KG1 (cell line): ENCODE measurements at places on chromosomes 12 and 14.

DNA sequence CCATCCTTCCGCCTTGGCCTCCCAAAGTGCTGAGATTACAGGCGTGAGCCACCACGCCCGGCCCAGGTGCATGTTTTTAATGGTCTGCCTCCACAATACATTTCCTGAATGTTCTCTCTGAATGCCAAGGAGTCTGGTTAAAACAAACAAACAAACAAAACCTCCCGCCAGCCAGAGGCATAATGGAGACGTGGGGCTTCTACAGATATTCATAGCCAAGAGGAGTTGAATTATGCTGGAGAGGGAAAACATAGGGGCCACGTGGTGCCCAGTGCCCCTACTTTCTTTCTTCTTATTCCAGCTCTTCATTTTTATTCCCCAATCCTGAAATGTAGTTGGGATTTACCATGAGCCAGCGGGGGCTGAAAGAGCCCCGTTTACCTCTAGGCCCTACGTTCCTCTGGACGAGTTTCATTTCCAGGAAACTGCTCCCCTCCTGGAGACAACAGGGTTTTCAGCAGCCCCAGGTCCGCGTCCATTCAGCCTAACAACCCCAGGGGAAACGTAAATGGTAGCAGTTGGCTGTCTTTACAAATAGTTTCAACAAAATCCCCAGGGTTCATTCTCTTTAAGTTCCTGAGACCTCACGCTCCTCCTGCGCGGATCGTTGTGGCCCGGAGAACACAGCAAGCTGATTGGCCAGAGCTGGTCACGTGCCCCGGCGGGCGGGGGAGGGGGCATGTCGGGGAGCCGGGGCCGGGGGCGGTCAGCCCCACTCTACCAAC, 108.5 kb upstream of the ESRRB start:
- DNase-seq, result no peak

- no peak for DNase-seq
Observed at GRCh38 chr14:78970677-78971076, 800.5 kb downstream of the NRXN3 start.

DNA sequence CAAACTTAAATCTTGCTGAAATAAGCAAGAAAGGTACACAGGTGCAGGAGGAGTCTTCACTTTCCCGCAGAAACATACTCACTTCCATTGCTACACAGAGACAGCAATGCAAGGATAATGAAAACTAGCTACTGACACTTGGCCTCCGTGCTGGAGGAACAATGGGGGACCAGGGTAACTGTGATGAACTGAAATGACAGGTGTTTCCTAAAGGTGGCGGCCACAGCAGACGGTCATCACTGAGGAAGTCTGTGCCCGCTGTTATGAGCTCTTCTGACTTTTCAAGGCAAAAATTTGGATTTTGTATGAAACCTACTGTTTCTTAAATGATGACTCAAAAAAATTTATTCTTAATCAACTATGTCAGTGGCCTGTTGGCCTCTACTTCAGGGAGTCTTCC, 189.4 kb downstream of the CACNA1C start:
- DNase-seq, result no peak

DNA sequence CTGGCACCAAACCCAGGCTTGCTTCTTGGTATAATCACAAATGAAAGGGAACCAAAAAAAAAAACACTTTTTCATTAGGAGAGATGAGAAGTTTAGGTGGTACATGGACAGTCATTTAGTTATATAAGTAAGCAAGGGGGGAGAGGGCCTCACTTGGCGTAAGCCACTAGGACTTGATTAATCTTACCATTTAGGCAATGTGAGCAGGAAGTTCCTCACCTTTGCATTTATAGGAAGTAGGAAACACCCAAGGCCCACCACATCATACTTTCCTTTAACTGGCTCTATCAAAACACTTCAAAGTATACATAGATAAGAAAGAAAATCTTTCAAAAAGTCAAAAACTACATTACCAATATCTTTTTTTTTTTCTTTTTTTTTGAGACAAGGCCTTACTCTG, 6.7 kb upstream of the RPS6KA5 start:
- no peak for DNase-seq

DNA sequence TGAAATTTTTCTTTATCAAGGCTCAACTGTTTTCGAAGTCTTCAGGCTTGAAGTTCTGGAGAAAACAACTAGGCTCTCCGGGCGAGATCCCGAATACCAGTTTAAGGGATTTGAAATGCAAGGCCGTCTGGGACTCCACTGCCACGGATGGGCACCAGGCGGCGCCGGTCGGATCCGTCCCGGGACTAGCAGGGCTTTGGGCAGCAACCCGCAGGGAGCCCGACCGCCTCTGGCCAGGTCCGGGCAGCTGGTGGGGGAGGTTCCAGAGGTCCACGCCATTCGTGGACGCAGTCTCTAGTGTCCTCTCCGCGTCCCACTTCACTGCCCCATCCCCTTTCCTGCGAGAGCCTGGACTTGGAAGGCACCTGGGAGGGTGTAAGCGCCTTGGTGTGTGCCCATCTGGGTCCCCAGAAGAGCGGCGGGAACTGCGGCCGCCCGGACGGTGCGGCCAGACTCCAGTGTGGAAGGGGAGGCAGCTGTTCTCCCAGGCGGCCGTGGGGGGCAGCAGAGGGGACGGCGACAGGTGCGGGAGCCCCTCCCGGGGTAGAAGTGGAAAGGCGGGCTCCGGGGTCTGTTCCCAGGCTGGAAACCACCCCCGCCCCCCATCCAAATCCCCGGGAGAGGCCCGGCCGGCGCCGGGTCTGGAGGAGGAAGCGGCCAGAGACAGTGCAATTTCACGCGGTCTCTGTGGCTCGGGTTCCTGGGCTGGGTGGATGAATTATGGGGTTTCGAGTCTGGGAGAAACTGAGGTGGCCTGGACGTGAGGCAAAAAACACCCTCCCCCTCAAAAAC, 838 bp upstream of the ERBB3 start:
- no peak for DNase-seq

GRCh38 chr14:28952666-28953065, 186.1 kb downstream of the FOXG1 start:
- no peak for DNase-seq

DNA sequence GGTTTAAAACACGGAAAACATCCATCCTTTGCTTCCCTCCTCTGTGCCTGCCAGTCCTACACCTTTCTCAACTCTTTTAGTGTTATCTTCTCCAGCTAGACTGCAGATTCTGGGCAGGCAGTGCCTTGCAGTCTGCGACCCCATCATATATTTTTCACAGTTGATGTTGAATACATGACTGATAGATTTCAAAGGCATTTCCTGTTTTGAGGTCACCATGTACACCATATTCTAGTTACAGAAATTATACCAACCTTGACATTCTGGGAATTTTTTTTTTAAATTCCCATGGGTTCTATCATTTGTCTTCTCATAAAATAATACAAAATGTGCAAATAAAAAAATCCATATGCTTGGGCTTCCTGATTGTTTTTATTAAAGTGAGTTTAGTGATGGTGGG, 16.6 kb downstream of the SOCS2 start:
- no peak for DNase-seq

DNA sequence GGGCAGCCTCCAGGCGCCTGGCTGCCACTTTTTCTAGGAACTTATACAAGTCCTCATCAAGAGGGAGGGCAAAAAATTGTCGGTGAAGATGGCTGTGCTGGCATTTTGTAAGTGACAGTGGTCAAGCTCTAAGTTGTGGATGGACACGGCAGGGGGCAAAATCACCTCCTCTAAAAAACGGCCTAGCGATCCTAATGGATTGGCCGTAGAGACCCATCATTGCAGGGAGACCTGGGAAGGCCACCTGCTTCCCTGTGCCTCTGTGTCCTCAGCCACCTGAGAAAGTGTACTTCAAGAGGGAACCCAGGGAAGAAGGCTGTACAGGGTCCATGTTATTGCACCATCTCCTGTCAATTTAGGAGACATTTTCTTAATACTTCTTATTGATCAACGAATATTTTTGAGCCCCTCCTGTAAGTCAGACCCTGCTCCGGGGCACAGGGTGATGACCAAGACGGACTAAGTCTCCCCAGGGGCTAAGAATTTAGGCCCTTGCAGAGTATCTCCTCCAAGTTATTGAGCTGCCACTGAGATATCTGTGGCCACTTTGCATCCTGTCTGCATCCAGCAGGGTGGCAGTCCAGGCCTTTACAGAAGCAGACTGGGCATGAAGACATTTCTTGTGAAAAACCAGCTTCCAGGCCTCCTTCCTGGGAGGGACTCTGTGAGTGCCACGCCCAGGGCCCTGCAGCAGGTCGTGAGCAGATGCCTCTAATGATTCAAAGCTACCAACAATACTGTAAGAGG, 40.5 kb downstream of the PSMA6 start:
- DNase-seq, result no peak

DNA sequence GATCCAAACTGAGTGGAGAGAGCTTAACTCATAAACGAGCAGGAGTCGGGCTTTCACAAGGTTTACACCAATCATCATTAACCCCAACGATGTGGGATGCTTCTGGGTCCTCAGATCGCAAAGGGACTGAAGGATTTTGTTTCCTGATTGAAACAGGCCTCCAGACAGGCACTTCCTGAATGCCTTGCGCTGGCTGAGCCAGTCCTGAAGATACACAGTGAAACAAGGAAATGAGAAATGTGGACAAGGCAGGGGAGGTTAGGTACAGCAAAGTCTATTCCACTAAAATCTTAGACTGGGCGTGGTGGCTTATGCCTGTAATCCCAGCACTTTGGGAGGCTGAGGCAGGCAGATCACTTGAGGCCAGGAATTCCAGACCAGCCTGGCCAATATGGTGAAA, 30.7 kb downstream of the RBM19 start:
- no peak for DNase-seq

GRCh38 chr12:106287364-106287763, 15.2 kb upstream of the TCP11L2 start:
- DNase-seq, result no peak

GRCh38 chr12:9588749-9589148, 19.0 kb downstream of the KLRB1 start:
- no peak for DNase-seq

GRCh38 chr12:91562476-91562875, 379.9 kb upstream of the DCN start:
- DNase-seq, result no peak

- no peak for DNase-seq
Observed at GRCh38 chr14:33879684-33880286, 71.1 kb downstream of the EGLN3 start.

DNA sequence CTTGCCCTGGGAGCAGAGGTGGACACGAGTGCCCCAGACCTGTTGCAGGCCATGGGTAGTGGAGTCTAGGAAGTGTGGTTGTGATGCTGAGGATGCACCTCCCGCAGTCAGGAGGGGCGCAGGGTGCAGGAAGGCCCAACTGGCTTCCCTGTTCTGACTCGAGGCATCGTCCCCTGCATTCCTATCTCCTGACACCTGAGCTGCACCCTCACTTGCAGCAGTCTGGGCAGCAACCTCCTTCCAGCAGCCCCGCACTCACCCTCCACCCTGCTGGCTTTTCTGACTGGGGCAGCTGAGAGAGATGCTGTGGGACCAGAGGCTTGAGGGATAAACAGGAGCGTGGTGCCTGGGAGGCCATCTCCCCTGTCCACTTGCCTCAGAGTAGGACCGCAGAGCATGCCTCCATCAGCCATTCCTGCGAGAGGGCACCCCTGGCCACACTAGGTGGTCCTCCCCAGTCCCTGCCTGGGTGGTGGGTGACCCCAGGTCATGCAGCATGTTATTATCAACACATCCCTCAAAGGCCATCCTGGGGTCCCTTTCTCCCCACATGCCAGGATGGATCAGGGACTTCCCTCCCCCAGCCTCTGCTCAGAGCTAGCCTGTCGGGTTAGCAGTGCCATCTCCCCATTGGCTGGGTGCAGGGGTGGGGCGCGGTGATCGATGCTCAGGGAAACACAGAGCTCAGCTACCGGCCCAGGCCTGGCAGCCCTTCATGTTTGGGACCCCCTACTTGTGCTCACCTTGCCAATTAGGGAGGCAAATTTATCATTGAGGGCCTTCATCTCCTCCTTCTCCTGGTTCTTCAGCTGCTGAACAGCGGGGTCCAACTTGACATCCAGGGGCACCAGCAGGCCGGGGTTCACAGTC, 719 bp downstream of the KRT80 start:
- DNase-seq, result no peak
